ENCODE measurements at places on chromosomes 4 and X. TPM values are rescaled to one million over a fixed set of nuclear protein-coding genes. Genes with fewer than 3 reads are reported as not detected.

CTPS2 gene
- 14.4 TPM for total RNA-seq

SATL1 gene
- not detected for total RNA-seq

WDR17 gene
- total RNA-seq, result 0.32 TPM

KANTR gene
- 4.6 TPM for total RNA-seq

IKBKG gene
- 19.0 TPM for total RNA-seq

ARHGAP24 gene
- total RNA-seq, result 122 TPM

TLR3 gene
- total RNA-seq, result 7.0 TPM

TXK gene
- 0.04 TPM for total RNA-seq

SULT1E1 gene
- total RNA-seq, result 267 TPM

OPHN1 gene
- total RNA-seq, result 7.4 TPM

NDNF gene
- total RNA-seq, result not detected

EGF gene
- 0.04 TPM for total RNA-seq

METTL14 gene
- 32.2 TPM for total RNA-seq

PCDH18 gene
- total RNA-seq, result 0.21 TPM

AFM gene
- total RNA-seq, result not detected
